ENCODE measurements at places on chromosomes 1 and 21.

DNA sequence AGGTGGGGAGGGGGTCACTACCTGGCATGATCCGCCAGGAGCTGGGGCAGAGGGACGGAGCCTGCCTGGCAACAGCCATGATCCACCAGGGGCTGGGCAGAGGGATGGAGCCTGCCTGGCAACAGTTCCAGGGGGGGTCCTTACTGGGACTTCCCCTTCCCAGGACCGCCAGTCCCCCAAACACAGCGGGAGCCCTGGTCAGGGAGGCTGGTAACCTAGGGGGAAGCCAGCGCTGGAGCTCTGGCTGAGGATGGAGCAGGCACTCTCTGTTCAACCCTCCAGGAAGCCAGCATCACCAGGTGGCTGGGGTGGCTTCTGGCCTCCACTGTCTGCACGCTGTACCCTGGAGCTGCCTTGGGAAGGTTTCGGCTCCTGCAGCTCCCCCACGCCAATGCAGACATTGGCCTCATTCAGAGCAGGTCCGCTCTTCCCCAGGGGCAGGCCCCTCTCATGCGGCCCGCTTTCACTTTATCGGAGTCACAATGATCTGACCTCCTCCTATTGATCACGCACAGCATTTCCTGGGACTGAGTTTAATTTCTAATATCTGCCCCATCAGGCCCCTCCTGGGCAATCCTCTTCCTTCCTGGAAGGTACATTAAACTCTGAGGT, 68.4 kb upstream of the ABCG1 start:
- no peak for DNase-seq

DNA sequence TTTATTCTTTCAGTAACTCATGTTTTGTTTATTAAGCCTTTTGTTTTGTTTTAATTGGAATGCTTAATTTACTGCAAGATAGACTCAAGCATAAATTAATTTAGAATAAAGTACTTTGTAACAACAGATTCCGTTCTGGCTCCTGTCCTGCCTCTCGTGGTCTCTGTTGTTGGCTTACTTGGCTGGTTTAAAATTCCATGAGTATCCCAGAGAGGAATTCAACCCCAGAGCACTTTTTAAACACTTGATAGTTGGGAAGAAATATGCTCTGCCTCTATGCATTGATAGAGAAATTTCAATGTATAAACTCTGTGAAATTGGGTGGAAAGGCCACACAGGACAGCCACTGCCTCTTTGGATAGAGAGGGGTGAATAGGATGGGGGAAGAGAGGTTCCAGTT, 89.7 kb downstream of the ATP5PO start:
- DNase-seq, result no peak

GRCh38 chr1:31532173-31532572, 44.1 kb upstream of the TINAGL1 start:
- no peak for DNase-seq

GRCh38 chr1:159140474-159140873, 30.9 kb upstream of the CADM3 start:
- DNase-seq, result no peak

DNA sequence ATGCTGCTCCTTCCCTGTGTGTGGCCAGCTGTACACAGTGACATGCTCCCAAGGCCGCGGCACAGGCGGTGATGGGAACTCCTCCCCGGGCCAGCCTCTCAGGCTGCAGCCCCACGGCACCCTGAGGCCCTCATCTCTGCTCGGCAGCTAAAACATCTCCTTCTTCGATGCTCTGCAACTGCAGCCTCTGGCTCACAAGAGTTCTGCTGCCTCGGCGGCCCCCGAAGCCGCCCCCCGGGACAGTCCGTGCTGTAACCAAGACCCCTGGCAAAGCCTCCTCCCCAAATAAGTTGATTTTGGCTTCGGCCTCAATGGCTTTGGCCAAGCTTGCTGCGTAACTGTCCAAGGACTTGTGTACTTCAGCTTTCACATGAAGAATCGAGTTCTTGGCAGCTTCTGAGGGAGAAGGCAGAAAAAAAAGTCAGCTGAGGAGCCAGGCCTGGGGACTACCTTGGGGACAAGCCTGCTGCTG, 51.3 kb downstream of the GPR161 start:
- peak; percentile 11 for DNase-seq

DNA sequence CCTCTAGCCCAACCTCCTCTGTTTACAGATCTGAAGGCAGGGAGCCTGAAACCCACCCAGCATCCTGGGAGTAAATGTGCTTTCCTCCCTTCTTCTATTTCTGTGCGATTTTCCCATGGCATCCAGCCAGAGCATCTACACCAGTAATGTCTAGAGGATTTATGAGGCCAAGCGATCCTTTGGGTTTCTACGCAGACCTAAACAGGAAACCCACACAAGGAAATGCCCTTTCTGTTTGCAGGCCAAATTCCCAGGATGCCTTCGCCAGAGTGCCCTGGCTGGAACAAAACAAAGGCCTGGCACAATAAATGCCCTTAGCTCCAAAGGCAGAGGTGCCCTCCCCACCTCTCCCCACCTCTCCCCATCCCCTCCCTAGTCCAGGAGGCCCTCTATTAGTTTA, 110.5 kb upstream of the CDC42BPA start:
- DNase-seq, result no peak

All from GM10248 (cell line).